ENCODE measurements at places on chromosomes 11 and 22.

GRCh38 chr11:46682773-46683752 lies 17.4 kb downstream of the ARHGAP1 start:
- no peak for DNase-seq

DNA sequence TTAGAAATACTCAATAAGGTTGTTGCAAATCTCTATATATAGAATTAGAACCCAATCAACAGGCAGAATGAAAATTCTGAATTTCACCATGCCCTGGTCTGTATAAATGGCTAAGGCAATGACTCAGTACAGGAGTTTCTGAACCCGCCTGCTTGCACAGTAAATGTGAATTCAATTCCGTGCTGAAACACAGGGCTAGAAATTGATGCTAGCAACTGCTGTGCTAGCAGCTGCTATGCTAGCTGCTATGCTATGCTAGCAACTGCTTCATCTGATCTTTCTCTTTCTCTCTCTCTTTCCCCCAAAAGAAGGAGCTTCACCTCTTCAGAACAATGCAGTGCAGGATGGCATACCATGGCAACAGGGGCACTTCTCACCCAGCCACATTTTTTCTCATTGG lies 9.7 kb upstream of the OR52J3 start:
- no peak for DNase-seq

- DNase-seq: no peak
Observed at GRCh38 chr22:45948081-45948648, 28.8 kb downstream of the WNT7B start.

DNA sequence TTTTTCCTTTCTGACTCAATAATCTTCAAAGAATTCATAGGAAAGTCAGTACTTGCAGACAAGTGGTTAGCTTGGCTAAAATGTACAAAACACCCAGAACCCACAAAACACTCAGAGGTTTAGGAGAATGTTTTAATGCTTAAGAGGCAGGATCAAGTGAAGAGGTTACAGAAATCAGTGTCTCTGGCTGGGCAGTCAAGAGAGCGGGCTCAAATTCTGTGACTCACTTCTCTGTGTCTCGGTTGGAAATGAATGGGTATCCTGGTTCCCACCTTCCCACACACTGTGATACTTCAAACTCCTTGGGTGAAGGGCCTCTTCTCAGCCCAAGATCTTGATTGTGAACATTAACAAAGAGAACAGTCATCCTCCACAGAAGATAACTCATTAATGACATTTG lies 3.8 kb downstream of the MPEG1 start:
- no peak for DNase-seq

DNA sequence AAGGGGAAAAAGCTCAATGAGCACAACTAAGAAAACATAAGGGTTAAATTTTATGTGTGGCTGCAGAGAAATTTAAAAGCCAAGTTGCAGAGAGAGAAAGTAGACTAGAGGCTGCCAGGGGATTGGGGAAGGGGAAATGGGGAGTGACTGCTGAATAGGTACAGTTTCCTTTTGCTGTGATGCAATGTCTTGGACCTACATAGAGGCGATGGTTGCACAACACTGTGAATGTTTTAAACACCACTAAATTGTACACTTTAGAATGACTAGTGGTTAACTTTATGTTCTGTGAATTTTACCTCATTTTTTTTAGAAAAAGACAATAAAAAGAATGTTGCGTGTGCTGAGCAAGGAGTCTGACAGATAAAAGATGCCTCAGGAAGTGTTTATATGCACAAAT lies 36.5 kb downstream of the TENM4 start:
- DNase-seq: no peak

GRCh38 chr22:50346470-50346869 lies 3.3 kb downstream of the PPP6R2 start:
- no peak for DNase-seq

- DNase-seq: no peak
Observed at GRCh38 chr11:43381802-43382201, 23.1 kb downstream of the TTC17 start.

DNA sequence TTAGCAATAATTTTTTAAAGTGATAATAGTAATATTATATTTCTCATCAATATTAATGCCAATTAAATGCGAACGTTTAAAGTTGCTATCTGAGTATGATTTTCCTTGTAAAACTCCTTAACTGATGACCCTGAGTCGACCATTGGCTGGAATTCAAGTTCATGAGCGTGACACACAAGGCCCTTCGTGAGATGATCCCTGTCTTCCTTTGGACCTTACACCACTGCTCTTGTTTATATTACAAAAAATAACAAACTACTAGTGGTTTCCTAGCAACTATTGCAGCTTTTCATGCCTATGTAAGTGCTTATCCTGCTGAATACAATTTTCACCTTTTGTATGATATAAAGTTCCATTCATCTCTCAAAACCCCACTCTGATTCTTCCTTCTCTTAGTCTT lies 752.9 kb downstream of the CNTN5 start:
- DNase-seq: no peak

DNA sequence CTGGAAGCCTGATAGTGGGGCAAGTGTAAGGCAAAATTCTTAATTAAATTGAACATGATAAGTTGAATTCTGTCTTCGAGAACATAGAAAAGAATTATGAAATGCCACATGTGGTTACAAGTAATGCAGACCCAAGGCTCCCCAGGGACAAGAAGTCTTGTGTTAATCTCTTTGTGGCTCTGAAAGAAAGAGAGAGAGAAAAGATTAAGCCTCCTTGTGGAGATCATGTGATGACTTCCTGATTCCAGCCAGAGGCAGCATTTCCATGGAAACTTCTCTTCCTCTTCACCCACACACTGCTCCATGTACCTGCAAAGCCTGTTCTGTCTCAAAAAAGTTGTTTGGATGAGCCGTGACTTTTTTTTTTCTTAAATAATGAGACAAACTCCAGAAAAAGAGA lies 1.9 kb upstream of the TYR start:
- DNase-seq: no peak

GRCh38 chr11:20355221-20356219 lies 8.0 kb upstream of the HTATIP2 start:
- no peak for DNase-seq

DNA sequence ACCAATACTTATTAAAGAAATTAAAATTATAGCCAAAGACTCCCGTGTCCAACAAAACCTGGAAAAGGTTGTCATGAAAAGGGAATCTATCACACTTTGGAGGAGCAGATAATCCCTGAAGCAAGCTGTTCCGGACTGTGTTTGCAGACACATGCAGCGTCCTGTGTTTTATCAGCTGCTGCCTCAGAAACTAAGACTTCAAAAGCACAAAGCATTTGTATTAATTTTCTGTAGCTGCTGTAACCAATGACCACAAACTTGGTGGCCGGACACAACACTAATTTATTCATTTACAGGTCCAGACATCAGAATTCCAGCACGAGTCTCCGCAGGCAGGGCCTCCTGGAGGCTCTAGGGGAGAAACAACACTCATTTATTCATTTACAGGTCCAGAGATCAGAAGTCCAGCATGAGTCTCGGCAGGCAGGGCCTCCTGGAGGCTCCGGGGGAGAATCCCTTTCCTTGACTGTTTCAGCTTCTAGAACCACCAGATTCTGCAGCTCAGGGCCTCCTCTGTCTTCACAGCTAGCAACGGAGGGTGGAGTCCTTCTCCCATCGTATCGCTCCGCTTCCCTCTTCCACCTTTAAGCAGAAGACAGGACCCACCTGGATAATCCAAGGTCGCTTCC lies 465.3 kb downstream of the BRD1 start:
- no peak for DNase-seq

DNA sequence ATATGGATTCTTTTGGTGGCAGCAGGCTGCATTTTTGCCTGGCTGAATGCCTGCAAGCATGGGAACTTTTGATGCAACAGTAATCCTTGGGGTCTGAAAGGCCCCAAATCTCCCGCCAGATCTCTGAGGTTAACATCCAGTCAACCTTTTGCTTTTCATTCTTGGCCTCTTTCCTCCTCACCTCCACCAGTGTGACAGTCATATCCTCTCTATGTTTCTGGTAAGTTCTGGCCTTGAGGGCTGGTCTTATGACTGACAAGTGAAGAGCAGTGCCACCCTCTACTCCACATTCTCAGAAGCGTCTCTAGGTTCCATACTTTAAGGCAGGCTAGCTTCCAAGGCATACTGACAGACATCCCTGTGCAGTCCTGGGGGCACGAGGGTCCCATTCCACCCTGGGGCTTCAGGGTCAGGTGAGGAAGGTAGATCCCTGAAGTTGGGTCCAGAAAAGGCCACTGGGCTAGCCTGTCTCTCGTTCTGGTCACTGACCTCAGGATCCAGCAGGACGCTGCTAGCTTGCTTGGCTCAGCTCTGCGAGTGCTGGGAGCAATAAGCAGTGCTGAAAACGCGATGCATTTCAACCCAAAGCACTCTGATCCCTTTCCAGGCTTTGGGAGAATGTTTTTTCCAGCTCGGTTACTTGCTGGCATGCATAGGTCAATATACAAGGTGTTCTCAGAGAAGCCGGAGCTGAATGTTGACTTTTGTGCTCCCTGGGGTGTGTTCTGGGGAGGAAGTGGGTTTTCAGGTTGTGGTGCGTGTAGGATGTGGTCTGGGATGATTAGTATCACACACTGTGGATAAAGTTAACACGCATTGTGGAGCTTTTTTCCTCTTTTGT lies 75.2 kb downstream of the PTPRJ start:
- peak; percentile 66 for DNase-seq

DNA sequence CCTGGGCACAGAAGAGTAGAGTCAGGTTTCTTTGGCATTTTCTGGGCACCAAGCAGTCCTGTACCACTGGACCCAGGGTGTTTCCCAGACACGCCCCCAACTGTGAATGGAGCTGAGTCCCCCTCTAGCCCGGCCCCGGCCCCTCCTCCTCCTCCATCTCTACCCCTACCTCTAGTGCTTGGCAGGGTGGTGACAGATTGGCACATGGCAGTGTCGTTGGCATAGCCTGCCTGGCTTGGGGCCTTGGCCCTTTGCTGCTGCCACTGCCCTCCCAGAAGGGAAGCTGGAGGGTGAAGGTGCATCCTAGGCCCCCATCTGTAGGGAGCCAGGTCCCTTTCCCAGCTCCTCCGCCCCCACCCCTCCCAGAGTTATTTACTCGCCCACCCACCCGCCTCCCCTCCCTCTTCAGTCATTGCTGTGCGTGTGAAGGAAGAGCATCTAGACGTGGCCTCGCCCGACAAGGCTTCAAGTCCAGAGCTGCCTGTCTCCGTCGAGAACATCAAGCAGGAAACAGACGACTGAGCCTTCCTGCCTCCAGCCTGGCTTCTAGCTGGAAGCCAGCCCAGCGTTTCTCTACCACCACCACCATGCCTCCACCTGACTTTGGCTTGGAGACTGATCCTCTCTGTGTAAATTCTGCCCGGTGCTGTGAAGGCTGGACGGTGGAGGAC lies 10.9 kb downstream of the CHADL start:
- DNase-seq: no peak

GRCh38 chr11:72958791-72959190 lies 144.6 kb downstream of the ATG16L2 start:
- DNase-seq: no peak

DNA sequence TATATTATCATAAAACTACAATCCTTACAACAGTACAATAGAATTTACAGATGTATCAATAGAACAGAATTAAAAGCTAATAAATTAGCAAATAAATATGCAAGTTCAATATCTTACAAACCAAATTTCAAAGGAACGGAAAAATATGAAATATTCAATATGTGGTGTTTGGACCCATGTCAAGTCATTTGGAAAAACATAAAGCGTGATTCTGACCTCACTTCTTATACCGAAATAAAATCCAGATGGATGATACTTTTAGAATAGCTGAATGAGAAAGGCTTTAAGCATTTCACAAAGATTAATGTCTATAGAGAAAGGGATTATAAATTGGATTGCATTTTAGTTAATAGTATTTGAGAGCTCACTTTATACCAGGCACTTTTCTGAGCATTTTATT lies 92.8 kb upstream of the TEAD1 start:
- DNase-seq: no peak

DNA sequence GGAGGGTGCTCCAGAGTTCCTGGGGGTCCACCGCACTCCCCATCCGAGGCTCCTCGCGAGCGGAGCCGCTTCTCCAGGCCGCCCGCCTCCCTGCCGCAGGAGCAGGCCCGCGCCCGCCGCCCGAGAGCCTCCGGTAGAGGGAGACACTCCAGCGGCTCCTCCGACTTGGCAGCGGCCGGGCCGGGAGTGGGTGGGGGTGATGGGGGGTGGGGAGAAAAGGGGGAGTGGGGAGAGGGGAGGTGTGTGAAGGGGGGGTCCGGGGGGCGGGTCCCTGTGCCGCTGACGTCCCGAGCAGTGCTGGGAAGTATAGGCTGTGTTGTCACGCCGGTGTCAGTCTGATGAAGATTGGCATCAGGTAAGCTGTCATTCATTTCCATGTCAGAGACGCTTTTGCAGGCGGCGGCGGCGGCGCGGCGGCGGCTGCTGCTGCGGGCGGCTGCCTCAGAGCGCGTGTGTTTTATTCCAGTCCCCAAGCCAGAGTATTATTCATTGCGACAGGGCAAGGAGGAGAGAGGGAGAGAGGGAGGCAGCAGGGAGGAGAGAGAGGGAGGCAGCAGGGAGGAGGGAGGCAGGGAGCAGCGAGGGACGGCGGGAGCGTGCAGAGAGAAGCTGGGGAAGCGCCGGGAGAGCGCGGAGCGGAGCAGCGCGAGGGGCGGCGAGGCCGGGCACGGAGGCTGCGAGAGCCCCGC lies at the start of gene PKNOX2:
PKNOX2 (plus strand) TSS at position 330 of the 689 bp plus-strand sequence. CDS start 186,555 bp downstream, outside the sequence.
- peak; percentile 56 for DNase-seq

DNA sequence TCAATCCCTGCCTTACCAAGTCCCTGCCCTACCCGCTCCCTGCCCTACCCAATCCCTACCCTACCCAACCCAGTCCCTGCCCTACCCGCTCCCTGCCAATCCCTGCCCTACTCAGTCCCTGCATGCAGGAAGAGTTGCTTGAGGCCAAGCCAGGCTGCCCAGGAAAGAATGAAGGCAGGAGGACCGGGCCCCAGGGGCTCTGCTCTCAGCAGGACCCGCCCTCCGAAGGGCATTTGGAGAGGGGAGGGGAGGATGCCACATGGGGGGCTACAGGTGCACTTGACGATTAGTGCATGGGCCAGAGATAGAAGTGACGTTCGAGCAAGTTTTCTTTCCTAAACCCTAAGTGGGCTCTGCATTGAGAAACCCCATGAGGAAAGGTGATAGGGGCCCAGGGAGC lies 581.2 kb downstream of the TBC1D22A start:
- DNase-seq: no peak

DNA sequence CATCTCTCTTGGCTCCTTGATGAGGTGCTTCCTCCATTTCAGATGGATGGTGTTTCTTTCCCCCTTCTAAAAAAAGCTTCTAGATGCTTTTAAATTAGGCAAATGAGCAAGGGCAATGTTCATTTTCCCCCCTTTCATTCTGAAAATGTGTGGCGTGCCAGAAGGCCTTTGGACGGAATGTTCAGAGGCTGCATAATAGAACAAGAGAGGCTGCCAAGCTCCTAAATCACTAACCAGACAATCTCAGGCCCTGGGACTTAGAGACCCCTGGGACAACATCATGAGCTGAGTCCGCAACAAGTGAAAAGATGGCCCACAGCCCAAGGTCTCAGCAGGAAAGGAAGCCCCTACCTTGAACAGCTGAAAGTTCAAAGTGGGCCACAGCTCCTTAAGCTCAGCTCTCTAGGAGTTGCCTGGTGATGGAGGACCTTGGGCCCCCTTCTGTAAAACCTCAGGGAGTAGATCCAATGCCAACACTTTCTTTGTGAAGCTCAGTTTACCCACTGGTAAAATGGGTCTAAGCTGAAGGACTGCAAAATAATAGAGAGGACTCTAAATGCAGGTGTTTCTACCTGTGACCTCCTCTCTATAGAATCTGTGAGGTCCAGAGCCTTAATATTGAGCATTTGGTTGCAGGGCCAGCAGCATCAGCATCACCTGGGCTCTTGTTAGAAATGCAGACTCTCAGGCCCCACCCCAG lies 144.0 kb downstream of the FBXO7 start:
- no peak for DNase-seq

Measured in stimulated activated CD8-positive, alpha-beta memory T cell treated with anti-CD3 and anti-CD28 coated beads, Interleukin-7, amount 100 ng/mL, for 48 hours (primary cell).